ENCODE measurements at places on chromosomes 3 and 15.

GRCh38 chr15:26037369-26037768 is 174.2 kb upstream of the ATP10A start:
- DNase-seq = no peak

DNA sequence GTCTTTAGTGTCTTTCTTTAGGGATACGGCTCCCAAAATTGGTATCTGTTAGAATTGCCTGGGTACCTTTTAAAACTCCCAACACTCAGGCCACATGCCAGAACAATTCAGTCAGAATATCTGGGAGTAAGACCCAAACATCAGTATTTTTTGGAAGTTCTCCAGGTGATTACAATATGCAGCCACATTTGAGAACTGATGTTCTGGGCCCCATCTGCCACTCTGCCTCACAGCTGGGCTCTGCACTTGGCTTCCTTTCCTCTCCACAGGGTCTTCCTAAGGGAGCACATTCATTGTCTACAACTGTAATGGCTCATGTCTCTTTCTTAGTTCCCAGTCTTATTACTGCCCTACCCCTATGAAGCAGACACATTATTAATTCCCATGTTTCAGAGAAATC is 394.5 kb downstream of the MFSD1 start:
- DNase-seq = no peak

GRCh38 chr3:46557814-46558183 is 8.3 kb downstream of the LRRC2 start:
- no peak for DNase-seq

- no peak for DNase-seq
Measured at GRCh38 chr15:81942157-81942556, 103.7 kb downstream of the MEX3B start.

DNA sequence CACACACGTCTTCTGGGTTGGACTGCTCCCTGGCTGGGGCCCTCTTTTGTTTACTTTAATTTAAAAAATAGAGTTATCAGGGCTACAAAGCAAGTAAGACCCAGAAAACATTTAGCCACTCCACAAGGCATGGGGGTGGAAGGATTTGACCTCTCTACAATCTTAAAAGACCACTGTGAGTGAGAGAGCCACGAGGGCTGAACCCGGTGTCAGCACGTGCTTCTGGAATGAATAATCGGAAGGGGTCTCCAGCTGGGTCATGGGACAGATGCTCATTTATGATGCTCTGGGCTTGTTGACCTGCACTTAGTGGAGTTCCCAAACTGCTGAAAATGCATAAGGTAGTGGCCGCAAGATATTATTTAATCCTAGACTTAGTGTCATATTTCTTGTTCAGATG is 52.4 kb downstream of the EIF4E3 start:
- no peak for DNase-seq

GRCh38 chr3:193835414-193835813 is 242.4 kb downstream of the OPA1 start:
- DNase-seq = no peak

GRCh38 chr3:42288385-42288784 is 22.4 kb upstream of the CCK start:
- no peak for DNase-seq

DNA sequence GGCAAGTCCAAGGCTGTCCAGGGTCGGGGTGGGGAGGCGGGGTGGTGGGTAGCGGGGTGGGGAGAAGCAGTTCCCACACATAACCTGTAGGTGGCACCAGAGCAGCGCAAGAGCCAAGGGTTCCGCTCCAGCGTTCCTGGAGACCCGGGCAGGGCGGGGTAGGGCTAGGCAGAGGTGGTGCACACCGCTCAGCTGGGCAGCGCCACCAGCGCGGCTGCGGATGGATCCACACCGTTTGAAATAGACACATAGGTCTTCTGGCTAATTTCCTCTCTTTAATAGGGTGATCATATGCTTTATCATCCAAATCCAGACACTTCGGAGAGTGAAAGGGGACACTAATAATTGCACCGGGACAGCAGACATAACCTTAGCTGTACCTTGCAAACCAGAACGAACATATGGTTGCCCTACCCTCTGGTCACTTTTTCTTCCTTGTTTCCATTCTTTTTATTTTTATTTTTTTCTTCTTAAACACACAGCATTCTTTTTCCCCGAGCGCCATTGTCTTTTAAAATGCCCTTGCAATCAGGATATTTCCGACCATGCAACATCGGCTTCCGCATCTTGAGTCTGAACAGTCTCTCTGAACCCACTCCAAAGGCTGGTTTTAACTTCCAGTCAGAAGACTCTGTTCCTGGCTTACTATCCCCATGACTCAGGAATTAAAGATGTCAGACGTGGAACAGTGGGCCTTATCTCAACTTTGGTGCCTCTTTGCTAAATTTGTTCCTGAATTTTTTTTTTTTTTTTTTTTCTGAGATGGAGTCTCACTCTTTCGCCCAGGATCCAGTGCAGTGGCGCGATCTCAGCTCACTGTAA is 12.5 kb upstream of the ZSCAN2 start:
- peak; percentile 60 for DNase-seq

DNA sequence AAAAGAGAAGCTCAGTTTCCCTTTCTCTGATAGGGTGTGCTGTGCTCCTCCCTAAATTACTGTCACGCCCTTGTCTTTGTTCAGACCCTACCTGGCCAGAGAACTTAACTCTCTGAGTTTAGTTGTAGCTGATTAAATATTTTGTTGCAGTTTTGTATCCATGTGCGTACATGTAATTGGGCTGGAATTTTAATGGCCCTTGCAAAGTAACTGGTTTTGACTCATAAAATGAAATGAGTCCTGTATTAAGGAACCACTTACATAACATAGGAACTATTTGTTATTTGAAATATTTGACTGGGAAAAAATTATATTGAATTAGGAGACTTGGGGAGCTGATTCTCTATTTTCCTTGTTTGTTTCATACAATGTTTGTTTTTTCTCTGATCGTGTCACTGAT is 80.2 kb downstream of the LRRK1 start:
- no peak for DNase-seq

DNA sequence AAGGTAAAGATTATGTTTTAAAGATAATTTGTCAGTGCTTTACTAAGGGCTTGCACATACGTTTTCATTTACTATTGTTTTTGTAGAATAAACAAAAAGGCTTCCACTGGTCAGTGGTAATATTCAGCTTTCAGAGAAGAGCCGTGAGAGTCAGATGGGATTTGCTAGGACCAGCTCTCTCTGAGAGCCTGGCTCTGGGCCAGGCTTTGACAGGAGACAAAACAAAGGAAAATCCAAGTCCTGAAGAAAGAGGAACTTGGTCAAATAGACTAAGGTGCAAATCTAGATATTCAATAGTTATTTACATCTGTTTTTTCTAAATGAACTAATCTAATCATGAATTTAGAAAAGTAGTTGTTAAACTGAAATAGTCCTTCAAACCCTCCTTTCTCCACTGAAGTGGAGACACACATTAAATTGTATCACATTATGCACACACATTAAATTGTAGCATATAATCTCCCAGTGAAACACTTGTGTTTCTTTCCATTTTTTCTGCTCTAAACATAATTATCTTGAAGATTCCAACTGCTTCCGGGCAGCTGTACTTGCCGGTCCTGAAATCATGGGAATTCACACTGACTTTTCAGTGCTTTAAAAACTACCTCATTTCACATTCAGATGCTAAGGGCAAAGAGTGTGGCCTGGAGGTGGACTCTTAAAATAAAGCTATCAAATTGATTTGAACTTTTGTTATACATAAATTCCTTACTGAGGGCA is 55.1 kb upstream of the FILIP1L start:
- no peak for DNase-seq

- DNase-seq = no peak
Measured at GRCh38 chr15:36469311-36469966, 110.0 kb upstream of the CDIN1 start.

- no peak for DNase-seq
Measured at GRCh38 chr15:65414841-65415621, 7.7 kb downstream of the IGDCC4 start.

DNA sequence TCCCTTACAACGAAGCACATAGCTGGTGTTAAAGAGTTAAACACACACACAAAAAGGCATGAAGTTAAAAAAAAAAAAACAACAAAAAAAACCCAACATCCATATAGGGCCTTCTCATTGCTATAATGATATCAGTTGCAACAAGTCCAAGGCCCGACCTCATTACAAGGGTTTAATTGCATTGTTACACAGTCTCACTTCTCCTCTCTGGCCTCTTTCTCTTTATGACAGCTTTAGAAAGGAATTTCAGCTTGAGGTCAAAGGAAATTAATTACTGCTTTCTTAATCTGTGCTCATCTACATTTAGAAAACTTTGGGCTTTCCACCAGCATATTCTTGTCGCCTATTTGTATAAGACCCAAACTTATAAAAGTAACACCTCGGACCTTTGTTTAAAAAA is 342.1 kb downstream of the NR2F2 start:
- DNase-seq = no peak

- no peak for DNase-seq
Measured at GRCh38 chr15:101610611-101611000, 41.6 kb downstream of the TM2D3 start.

GRCh38 chr15:68427366-68427765 is 4.6 kb downstream of the ITGA11 start:
- DNase-seq = no peak

DNA sequence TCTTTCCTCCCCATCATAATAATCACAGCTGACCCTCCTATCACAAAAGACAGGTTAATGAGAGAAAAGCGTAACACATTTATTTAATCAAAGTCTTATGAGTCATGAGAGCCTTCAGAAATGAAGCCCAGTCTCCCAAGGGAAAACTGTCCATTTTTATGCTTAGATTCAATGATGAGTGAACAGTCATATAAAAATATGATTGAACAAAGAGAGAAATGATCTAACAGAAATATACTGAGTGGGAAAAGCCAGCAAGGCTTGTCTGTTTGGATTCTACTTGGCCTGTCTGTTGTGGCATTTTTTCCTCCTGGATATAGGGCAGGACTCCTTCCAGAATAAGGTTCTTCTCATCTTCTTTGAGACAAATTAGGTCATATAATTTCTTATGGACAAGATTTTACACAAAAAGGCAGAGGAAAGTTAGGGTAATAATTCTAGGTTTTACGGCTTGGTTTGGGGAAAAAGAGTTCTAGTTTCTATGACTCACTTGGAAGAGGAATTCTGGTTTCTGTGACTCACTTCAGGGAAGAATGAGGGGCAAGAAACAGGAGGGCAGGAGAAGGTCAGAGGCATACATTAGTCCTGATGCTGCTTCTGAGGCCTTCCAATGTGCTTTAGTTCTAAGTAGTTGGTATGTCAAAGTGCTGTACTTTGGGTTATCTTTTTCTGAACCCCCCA is 534.2 kb downstream of the ZIC1 start:
- DNase-seq = no peak

DNA sequence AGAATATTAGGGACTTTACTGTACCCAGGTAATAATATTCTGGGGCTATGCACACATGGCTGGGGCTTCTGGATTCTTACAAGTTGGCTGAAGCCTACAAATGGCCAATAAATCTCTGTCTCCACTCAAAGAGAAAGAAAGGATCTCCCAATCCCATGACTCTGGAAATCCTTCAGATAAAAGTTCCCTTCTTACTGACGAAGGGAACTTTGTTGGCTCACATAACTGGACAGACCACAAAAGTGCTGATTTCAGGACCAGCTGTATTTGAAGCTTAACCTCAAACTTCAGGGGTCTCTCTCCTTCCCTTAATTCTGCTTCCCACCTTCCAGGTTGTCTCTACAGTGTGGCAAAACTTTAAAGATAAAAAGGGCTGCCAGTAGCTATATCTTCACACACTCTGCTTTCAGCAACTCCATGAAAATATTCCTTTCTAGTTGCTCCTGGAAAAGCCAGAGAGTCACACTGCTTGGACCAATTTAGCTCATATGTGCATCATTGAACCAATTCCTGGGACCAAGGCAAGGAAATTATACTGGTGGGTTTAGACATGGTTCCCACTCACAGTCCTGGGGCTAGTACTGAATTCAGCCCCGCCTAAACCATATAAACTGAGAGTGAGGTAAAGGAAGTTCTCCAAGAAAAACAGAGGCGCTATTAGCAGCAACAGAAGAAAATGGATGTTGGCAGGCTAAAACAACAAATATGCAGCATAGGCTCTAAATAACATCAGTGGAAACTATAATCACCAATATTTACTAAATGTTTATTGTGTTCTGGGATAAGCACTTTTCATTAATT is 290.0 kb upstream of the GADL1 start:
- no peak for DNase-seq

DNA sequence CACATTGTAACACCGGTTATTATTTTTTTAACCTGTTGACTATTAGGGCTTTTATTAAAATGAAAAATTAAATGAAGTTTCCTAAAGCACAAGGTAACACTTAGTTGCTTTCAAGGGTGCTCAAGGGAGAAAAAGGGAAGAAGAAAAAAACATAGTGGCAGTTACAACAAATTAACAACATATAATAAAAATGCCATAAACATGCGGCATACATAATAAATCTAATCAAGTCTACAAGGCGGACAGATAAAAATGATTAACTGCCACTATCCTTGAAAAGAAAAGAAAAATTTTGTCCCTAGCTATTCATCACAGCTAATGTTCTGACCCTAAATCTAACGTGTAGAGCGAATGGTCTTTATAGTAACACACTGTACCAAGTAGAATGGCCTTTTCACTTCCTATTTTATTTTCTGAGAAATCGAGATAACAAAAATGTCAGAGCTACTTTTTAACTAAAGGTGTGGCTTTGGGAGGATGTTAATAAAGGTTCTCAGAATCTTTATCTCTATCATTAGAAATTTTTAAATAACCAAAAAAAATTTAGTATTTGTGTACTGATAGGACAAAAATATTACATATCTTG is 194.9 kb downstream of the FOXP1 start:
- no peak for DNase-seq

DNA sequence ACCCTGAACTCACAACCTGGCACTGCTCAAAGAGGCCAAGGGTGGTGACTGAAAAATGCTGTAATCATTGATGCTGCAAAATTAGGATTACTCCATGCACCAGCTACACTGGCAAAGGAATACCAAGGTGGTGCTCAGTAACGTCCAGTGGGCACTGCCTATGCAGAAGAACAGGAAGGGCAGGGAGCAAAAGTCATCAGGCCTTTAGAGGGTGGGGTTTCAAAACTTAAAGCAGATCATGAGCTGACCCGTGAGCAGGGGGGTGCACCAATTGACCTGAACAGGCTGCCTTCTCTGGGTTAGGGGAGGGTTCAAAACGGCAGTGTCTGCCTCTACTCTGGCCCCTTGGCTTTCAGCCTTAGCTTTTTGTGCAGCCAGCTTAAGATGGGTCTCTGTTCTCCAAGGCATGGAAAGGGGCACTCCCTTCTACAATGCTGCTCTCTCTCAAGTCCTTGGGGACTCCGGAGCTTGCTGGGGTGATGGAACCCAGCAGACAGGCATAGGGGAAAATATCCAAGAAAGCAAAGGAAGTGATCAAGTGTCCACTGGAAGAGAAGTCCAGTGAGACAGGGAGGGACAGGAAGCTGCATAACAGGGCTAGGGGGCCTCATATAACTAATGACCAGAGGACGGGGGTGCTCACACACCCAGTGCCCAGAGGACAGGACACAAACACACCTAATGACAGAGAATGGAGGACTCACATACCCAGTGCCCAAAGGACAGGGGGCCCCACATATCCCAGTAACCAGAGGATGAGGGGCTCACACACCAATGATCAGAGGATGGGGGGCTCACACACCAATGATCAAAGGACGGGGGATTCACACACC is 11.4 kb downstream of the RAB6B start:
- no peak for DNase-seq

GRCh38 chr3:95899494-95899893 is 914.9 kb upstream of the EPHA6 start:
- no peak for DNase-seq

- DNase-seq = no peak
Measured at GRCh38 chr15:59116141-59116540, 11.2 kb downstream of the CCNB2 start.

Measured in T-helper 22 cell (primary cell).